ENCODE measurements at places on chromosomes 7 and 10.

- no peak for DNase-seq
These were observed 160.1 kb downstream of the GLI3 start for GRCh38 chr7:42076870-42077269.

- DNase-seq, result peak; percentile 83
These were observed 84.8 kb upstream of the COL13A1 start for GRCh38 chr10:69716711-69717560.

GRCh38 chr7:95205665-95206225 lies 118.6 kb downstream of the PON1 start:
- no peak for DNase-seq

DNA sequence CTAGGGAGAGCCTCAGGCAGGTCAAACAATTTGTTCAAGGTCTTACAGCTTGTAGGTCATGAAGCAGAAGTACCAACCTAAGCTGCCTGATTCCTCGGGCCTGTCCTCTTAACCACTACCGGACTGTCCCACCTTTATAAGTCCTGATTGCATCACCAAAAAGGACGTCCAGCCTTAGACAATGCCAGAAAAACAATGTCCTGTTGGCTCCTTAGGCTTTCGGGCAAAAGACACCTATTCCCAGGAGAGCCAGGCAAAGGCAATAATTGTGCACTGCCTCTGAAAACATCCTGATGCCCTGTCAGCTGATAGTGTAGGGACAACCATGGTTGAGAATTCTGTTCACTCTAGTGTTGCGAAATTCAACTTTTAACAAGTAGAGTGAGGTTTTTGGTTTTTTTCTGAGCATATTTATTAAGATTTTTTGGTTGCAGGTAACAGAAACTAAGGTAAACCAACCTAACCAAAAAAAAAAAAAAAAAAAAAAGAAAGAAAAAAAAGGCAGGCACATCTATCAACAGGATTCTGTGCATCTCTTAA lies 40.5 kb downstream of the CDHR3 start:
- no peak for DNase-seq

DNA sequence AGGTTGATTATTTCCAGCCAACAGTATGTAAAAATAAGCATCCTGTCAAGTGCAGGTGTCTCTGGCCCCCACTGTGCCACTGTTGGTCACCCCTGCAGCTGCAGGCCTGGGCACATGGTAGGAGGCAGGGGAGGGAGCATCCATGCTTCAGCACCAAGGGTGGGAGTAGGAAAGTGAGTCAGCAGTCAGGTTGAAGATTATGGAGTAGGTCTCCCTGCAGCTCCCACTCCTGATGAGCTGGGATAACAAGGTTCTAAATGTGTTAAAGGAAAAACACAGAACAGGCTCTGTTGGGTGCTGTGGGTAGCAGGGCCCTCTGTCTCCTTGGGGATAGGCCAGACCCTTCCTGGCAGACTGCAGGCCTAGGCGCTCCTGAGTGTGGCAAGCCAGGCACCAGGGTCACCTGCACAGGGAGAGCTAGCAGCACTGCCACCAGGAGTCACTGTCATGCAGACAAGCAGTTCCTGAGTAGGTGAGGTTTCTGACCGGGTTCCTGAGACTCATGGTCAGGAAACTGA lies 59.3 kb downstream of the NUDCD3 start:
- peak; percentile 43 for DNase-seq

- DNase-seq, result no peak
These were observed 180.8 kb upstream of the POM121L12 start for GRCh38 chr7:52854681-52855080.

GRCh38 chr7:51350546-51350896 lies 33.9 kb upstream of the COBL start:
- no peak for DNase-seq

GRCh38 chr10:106992055-106992454 lies 172.5 kb downstream of the SORCS1 start:
- DNase-seq, result no peak

GRCh38 chr10:114821915-114822443 lies 399 bp downstream of the FHIP2A start:
- DNase-seq, result no peak

GRCh38 chr7:123939784-123940183 lies 14.7 kb downstream of the SPAM1 start:
- peak; percentile 54 for DNase-seq

DNA sequence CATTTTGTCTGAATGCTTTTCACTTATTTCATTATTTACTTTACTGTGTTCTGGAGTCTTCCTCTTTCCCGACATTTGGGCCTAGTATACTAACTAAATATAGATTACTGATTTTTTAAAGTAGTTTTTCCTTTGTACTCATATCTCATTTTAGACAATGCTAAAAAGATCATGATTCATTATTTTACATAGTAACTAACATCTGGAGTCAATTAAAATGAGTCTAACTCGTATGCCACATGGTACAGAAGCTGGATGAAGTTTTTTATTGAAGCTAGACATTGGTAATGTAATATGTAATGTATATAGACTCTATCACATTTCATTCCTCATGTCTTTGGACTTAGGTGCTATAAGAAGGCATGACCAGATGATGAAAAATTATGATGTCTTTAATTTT lies 156.3 kb upstream of the HGF start:
- DNase-seq, result no peak

DNA sequence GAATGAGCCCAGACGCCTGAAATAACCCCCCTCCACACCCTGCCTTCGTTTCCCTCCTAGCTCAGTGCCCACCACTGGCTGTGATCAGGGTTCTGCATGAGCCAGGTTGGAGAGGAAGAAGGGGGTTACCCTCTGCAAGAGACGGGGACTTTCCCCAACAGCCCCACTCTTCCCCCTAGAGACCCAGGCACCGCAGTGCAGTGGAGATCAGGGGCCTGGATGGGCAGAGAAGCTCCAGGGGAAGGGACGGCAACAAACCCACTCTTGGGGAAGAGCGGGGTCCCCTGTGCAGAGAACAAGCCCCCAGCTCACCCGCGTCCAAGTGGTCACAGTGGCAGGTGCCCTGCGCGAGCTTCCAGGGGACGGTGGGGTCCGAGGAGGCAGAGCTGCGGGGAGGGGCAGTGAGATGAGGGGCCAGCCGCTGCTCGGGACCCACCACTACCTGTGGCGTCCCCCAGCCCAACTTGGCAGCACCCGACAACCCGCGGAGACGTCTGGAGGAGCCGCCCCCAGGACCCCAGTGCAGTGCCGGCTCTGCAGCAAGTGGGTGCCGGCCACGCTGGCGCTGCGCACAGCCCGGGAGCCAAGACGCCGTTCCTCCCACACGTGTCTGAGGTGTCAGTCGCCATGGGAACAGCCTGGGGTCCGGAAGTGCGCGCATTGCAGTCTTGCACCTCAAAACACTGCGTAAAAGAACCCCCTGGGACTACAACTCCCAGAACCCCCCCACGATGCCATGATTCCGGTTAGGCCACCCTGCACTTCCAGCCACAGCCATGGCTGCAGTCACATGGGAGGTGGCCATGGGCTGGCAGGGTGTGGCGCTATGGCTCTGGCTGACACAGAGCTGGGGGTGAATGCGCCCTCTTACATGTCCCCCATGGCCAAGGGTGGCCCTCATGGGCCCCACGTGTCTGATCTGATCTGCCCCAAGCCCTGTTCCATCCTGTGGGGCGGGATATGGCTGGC lies 45.8 kb upstream of the WIPI2 start:
- DNase-seq, result no peak

GRCh38 chr10:28355376-28355775 lies 52.5 kb upstream of the MPP7 start:
- no peak for DNase-seq

- DNase-seq, result no peak
These were observed 58.2 kb upstream of the BET1 start for GRCh38 chr7:94062372-94062771.

- no peak for DNase-seq
These were observed 860 bp upstream of the WDR86 start for GRCh38 chr7:151410405-151411390.

- DNase-seq, result no peak
These were observed 61.3 kb downstream of the RBM33 start for GRCh38 chr7:155705623-155706360.

DNA sequence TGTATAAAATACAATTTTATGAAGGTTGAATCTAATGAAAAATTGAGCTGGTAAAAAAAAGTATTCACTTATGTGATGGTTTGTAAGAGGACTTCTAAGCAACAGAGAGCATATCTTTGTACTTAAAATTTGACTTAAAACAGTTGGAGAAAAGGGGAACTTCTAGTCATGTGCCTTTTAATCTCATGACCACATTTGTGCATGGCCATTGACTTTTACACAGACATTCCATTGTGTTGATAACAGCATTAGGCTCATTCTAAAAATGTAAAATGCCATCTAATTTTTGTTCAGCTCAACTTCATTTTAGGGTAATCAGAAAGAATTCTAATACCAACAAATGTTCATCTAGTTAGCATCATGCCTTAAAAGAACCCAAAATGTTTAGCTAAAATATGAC lies 119.9 kb downstream of the HPSE2 start:
- no peak for DNase-seq

- DNase-seq, result no peak
These were observed 17.6 kb upstream of the ORAI2 start for GRCh38 chr7:102415685-102416225.

DNA sequence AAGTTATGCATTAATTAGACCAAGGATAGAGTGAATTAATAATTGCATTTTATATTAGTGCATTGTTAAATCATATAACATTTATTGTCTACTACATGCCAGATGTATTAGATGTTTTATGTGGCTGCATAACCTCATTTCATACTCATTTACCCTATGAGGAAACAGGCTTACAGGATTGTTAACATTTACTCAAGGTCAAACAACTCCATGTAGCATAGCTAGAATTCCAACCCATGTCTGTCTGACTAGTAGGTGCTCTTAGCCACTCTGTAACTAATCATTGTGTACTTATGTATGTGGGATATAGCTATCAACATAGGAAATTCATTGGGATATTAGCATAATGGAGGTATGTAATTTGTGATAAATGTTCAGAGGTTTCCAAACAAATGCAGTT lies 46.3 kb downstream of the PHYHIPL start:
- DNase-seq, result no peak

GRCh38 chr7:53350241-53350640 lies 314.8 kb downstream of the POM121L12 start:
- DNase-seq, result peak; percentile 63

DNA sequence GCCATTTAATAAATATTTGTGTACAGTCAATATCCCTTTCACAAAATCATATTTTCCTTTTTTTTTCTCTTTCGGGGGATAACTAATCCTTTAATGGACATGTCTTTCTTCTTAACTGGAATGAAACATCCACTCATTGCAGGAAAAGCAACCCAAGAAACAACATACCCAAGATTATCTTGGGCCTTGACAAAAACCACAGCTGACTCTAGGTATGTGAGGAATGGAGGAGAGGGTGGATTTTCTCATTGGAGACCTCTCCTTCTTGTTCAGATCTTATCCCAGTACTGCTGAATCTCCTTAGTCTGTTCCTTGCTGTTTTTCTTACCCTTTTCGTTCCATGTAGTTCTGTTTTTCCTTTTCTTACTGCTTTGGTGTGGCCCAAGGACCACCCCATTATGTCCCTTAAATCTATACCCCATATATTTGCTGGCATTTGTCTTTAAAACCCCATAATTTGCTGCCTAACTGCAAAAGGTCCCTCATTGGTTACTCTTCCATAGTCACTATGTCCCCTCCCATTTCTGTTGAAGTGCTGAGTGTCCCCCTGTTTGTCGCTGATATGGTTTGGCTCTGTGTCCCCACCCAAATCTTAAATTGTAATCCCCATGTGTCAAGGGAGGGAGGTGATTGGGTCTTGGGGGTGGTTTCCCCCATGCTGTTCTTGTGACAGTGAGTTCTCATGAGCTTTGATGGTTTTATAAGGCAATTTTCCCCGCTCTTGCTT lies 6.8 kb upstream of the CDK6 start:
- DNase-seq, result no peak

GRCh38 chr10:129662426-129662825 lies 195.4 kb downstream of the MGMT start:
- no peak for DNase-seq

- no peak for DNase-seq
These were observed 124.1 kb upstream of the HPS1 start for GRCh38 chr10:98570834-98571233.

GRCh38 chr10:123995082-123995460 lies 98.3 kb downstream of the CHST15 start:
- DNase-seq, result no peak

- DNase-seq, result no peak
These were observed 79.3 kb upstream of the MDFIC start for GRCh38 chr7:114842551-114843065.

DNA sequence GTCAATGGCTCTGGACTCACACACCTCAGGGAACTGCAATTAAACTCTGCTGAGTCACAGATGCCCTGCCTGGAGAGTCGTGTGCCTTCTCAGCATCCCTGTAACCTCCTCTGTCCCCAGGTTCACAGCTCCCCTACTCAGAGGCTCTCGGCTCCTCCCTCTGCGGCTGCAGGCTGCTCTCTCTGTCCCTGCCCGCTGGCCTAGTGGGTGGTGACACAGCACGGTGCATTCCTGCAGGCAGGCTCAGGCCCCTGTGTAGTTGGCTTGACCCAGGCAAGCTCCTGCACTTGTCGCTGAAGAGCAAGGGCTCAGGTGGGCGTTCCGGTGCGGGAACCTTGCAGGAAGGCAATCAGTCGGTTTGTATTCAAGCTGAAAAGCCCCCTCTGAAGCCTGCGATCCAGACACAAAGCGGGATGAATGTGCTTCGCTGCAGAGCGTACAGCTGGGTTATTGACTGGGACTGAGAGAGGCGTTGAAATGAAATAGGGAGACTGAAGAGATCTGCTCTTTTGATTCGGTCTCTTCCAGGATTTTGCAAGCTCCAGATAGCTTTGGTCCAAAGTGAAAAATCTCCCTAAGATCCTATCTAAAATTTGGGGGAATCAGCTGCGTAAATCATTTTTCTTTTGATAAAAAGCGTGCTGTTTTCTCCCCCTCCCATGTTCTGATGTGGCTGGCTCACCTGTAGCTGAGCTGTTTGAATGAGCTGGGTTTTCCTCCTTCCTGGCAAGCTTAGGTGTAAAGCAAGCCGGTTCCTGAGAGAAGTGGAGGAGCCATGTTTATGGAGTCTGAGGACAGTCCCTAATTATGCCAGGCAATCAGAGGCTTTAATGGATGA lies 208.7 kb upstream of the PHYHIPL start:
- DNase-seq, result peak; percentile 50

- no peak for DNase-seq
These were observed 36.5 kb downstream of the JMJD1C start for GRCh38 chr10:63429281-63429680.

GRCh38 chr10:72597897-72598296 lies 28.0 kb downstream of the MICU1 start:
- no peak for DNase-seq

DNA sequence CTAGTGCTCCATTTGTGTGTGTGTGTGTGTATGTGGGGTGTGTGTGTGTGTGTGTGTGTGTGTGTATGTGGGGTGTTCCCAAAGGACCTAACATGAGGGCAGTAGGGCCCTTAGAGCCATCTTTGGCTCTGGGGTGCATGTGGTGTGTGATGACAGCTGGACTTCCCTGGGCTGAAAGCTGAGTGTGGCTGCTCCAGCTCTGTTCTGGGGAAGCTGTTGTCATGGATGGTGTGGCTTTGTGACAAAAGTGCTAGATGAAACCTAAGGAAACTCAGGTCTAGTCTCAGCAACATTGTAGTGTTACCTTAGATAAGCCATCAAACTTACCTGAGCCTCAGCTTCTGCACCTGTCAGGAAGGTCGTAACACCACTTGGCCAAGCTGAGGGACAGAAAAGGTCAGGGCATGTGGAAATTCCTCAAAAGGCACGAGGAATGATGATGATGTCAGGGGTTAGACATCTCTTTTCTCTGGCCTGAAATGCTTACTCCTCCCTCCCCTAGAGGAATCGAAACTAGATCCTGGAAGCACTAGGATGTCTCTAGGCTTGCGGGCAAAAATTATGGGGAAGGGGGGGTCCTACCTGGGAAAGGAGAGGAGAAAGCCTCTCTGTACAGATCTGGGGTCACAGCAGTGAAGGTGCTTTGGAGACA lies 115.4 kb downstream of the RPS24 start:
- no peak for DNase-seq

All from HT-29 (cell line).